ENCODE measurements at places on chromosomes 6 and 20.
A peak's percentile ranks its signal among the peaks of the same experiment; 100 is the strongest.

- no peak for DNase-seq
These were observed 47.6 kb downstream of the IPCEF1 start for GRCh38 chr6:154308986-154309385.

DNA sequence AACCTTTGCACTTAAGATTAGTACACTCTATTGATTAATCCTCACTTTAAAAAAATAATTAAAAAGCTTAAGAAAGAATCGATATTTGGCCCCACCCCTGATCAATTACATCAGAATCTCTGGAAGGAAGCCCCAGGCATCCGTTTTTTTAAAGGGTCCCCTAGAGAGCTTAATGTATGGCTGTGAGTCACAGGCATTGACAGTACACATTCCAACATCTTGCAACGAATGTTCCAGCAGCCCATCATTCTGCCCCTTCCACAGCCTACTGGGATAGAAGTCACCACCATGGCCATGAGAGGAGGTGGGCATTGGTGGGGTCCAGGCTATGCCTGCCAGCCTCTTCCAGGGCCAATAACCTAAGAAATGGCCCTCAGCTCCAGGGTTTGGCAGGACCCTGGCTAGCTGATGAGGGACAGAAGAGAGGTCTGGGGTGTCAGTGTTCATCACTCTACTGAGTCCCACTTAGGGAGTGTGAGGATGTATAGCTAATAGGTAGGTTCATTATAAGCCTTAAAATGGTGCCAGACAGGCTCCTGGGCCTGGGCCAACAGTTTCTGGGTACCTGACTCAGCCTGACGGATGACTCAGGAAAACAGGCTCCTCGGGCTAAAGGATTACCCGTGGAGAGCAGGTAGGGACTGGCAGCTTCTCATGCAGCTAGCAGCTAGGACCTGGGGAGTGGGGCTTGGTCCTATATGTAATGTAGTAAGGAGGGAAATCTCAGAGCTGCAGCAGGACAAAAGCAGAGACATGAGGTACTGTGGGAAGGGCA lies 40.4 kb downstream of the MDGA1 start:
- DNase-seq: no peak

DNA sequence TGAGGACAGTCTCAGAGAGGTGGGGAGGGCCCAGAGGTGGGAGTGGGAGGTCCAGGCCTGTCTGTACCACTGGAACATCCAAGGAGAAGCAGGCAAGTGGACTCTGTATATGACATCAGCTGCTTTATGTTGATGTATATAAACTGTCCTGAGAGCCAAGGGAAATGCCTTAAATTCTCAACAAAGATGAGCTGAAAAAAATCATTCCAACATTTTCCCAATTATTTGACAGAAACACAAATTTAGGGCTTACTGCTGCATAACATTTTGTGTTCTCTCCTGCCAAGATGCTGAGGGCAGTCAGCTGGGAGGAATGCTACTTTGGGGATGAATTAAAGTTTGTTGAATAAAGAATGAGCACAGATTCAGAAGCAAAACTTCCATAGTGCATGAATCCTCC lies 52.8 kb downstream of the FOXC1 start:
- no peak for DNase-seq

GRCh38 chr20:407953-408842 lies at the start of gene RBCK1:
TSS of gene RBCK1 (plus strand) at chr20:408299. CDS start at chr20:408758, 459 bp downstream.
- DNase-seq: peak; percentile 97

- DNase-seq: no peak
These were observed 392.2 kb upstream of the MARCKS start for GRCh38 chr6:113464960-113465359.

DNA sequence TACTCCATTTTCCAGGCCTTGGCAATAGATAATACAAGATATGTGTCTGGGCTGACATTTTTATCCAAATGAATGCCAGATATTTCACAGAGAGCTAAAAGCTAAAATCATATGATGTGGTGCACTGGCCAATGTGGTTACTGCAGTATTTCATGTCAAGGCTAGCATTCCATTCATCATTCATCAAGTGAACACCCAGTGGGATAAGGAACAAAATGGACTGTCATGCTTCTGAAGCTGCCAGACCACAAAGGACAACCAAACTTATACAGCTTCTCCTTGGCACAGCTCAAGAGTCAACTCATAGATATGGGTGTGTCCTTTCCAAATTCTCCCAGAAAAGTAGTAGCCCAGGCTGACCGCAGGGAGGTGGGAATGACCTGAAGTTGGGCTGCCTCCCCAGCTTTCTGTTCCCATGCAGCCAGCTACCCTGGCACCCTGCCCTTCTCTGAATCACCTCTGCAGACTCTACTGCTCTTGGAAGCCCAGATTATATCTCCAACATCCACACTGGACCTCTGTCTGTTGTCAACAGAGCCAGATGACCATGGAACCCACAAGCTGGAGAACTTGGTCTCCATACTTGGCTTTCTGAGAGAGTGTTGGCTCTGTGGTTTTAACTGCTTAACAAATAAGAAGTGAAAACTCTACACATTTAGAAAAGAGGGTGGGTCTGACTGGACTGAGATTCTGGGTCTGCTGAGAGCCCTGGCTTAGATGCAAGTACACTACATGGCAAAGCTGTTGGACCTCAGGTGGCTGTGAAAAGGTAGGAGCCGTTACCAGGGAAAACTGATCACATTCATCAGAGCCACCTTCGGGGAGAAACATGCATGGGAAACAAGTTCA lies 122.8 kb downstream of the ALDH8A1 start:
- no peak for DNase-seq

- DNase-seq: no peak
These were observed 76.7 kb downstream of the RNF182 start for GRCh38 chr6:14001329-14002012.

GRCh38 chr6:32665661-32666060 lies 796 bp downstream of the HLA-DQB1 start:
- DNase-seq: no peak

GRCh38 chr20:43942667-43943285 lies 28.1 kb downstream of the TOX2 start:
- DNase-seq: no peak

DNA sequence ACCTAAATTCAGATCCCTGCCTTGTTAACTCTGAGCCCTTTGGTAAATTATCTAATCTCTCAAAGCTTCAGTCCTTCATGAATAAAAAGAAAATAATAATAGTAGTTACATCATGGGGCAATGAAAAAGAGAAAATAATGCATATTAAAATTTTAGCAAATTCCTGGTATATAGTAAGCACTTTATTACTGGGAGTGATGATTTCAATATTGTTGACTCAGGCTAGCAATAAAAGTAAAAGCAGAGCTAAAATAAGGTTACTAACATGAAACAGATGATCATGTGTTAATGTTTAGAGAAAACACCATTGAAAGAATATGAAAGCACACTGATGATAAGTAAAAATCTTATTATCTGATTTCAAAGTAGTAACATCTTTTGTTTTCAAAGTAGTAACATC lies 13.6 kb downstream of the GINS1 start:
- DNase-seq: no peak

DNA sequence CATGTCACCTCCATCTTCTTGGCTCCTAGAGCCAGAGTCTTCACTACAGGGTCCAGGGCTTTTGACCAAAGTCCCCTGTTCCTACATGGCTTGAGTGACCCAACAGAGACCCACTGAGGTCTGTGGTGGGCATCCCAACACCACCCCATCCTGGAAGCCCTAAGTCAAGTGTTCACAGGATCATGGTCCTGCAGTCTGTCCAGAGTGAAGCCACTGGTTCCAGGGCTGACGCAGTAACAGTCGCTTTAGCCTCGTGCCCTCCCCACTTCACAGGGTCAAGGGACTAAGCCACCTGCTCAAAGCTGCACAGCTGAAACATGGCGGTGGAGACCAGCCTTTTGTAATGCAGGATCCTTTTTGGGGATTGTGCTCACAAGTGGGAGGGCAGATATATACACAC lies 133.9 kb downstream of the JPH2 start:
- DNase-seq: no peak

DNA sequence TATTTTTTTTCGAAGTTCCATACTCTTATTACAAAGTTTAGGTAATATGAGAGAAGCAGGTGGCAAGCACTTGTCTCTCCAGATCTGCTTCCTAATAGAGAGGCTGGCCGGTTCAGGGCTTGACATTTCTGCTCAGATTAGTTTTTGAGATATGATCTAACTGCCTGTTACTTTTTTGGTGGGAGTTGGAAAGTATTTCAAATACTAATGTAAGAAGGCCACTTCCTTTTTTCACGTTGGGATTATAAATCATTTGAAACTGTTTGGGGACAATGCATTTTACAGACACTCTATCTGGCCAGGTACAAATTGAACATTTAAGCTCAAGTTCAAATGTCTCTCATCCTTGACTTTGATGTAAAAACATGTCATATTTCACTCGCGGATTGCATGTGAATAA lies 222.1 kb upstream of the SULF2 start:
- no peak for DNase-seq

GRCh38 chr6:55131616-55132015 lies 42.7 kb upstream of the HCRTR2 start:
- DNase-seq: no peak

DNA sequence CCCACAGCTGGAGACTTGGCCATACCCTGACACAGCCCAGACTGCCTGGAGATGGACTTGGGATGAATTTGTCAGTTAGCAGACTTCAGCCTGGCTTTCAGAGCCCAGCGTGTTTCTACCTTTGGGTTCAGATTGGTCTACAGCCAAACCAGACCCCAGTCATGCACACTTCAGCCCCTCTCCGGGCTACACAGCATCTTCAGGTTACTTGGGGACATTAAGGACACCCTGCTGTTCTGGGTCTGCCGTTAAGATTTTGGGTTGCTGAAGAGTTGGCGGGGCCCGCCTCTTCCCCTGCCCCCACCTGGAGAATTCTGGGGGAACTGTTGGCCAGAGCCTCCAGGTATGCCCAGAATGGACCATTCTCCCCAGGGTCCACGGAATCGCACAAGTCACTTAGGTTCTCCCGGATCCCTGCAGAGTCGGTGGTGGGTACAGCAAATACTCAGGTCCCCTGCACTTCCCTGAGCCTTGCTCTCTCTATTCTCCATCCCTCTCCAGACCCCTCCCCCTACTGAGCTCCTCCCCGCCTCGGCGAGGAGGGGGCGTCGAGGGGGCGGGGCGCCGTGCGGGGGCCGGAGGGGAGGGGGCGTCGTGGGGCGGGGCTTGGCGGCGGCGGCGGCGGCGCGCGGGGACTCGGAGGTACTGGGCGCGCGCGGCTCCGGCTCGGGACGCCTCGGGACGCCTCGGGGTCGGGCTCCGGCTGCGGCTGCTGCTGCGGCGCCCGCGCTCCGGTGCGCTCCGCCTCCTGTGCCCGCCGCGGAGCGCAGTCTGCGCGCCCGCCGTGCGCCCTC lies at the start of gene PTK7:
TSS of gene PTK7 (plus strand) at position 645 of the 794 bp plus-strand sequence. CDS start 175 bp downstream, outside the sequence.
- DNase-seq: no peak

GRCh38 chr6:32353348-32353747 lies 18.4 kb downstream of the TSBP1 start:
- DNase-seq: no peak

GRCh38 chr6:27547157-27548075 lies 74.5 kb upstream of the ZNF184 start:
- no peak for DNase-seq

- DNase-seq: no peak
These were observed 1.0 kb downstream of the HCRTR2 start for GRCh38 chr6:55175078-55176049.

DNA sequence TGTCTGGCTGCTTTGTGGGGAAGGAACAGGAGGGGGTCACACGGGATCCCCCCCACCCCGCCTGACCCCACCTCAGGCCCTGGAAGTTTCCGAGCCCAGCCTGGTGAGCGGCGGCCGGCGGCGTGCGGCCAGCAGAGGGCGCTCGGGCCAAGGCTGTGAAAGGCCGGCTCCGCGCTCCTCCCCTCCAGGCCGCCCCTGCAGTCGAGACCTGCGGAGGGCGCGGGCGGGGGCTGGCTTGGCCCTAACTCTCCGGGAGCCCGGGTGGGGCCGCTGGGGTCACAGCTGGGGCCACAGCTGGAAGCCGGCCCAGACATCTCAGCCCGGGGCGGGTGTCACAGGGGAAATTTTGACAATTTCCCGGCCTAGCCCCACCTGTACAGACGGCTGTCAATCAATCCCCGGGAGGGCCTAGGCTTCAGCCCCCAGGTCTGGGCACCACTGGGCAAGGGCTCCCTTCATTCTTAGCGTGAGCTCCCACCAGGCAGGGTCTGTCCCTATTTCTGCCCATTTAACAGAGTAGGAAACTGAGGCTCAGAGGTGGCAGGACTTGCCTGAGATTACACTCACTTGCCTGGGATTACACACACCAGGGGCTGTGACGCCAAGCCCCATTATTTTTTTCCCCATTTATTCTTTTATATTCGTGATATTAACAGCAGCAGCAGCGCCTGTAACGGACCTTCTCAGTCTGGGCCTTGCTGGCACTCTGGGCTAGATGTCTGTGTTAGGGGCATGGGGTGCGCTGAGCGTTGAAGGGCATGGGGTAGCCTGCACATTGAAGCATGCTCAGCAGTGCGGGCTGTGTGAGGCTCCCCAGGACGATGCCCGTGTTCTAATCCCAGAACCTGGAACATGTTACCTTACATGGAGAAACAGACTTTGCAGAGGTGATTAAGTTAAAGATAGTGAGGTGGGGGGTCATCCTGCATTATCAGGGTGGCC lies 23.0 kb downstream of the ZBP1 start:
- DNase-seq: peak; percentile 94

DNA sequence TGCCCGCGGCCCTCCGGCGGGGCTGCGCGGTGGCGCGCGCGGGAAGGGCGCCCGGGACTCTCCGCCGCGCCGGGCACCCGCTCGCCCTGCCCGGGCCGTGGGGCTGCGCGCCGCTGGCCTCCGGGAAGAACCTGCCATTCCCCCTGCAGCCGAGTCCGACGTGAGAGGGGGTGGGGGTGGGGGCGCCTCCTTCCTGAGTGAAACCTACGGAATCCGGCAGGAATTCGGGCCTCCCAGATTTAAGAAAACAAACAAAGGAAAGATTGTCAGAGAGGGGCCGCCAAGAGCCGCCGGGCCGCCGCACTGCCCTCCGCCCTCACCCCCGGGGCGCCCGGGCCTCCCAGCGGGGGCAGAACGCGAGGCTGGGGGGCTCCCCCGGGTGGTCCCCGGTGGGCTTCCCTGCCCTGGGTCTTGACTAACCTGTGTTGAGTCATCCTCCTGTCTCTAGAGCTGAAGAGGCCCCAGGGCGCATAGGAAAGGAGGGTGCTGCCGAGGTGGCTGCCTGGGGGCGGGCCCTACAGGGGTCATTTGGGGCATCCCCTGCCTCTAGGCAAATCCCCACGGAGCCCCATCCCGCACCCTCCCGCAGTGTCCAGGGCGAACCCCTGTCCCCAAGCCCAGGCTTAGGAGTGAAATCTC lies 42.2 kb upstream of the FOXP4 start:
- DNase-seq: no peak

DNA sequence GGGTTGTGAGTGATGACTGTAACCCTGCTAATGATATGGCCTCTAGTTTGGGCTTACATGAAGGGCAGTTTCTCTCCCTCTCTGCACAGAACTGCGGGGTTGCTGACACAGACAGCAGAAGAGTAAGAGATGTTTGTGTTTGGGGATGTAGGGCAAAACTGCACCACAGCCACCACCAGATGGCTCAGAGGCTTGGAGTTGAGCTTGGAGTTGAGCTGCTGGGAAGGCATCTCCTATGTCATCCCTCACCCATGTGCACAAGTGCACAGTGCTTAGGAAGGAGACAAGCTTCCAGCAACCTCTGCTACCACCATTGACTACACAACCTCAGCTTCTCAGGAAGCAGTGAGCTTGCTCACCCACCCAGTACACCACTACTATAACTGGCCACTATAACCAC lies 303.9 kb upstream of the DEFB112 start:
- DNase-seq: no peak

- no peak for DNase-seq
These were observed 494.7 kb upstream of the SLC35B3 start for GRCh38 chr6:8930009-8930408.

- DNase-seq: no peak
These were observed 55.8 kb upstream of the IYD start for GRCh38 chr6:150312844-150313584.
